NAMALWA (cell line): ENCODE measurements at places on chromosomes 1 and 21.

DNA sequence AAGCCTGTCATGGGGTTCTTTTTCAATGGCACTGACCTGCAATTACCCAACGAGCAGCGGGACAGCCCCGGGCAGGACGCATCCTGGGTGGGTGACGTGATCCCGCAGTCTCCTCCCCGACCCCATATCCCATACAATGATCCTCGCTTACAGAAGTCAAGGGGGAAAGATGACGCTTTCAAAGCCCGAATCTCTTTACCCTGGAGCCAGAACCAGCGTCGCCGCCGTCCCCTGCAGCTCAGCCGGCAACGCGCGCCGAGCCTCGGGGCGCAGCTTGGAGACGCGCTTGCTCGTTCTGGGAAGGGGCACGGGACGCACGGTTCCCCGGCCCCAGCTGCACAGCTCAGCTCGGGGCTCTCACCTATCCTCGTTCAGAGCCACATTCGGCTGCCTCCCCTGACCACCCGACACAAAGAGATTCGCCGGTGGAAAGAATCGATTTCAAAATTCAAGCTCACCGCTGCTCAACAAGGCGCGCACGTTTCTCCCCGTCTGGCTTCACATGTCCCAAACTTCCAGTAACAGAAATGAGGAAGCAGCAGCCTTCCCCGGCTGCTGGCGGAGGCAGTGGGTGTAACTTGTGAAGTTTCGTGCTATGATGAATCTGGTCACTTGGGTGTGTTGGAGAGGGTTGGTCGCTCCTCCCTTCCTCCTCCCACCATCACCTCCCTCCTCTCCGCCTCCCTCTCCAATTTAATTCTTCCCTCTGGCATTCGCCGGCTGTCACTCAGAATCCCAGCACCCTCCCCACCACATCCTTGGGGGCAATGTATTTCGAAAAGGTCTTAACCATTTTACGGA is at the start of gene TIAM1:
Gene TIAM1, minus strand, starts transcription at position 582 of the 801 bp plus-strand sequence. CDS start 77,289 bp downstream, outside the sequence.
- DNase-seq, result no peak

GRCh38 chr1:7500381-7501083 is 270.6 kb upstream of the VAMP3 start:
- DNase-seq, result no peak

- DNase-seq, result no peak
Observed at GRCh38 chr1:101276818-101277217, 40.0 kb downstream of the S1PR1 start.

- DNase-seq, result peak; percentile 67
Observed at GRCh38 chr1:119475866-119476439, 31.1 kb upstream of the HSD3B1 start.

GRCh38 chr1:220093361-220094015 is 444 bp upstream of the IARS2 start:
- no peak for DNase-seq

GRCh38 chr1:235112297-235113182 is 16.1 kb downstream of the TOMM20 start:
- no peak for DNase-seq

GRCh38 chr1:175099916-175100315 is 32.3 kb downstream of the TNN start:
- DNase-seq, result no peak

GRCh38 chr1:30307182-30307581 is 416.2 kb downstream of the MATN1 start:
- DNase-seq, result no peak

GRCh38 chr21:46067505-46068201 is 30.3 kb upstream of the COL6A2 start:
- DNase-seq, result no peak
